ENCODE measurements at places on chromosomes 5 and 9.

DNA sequence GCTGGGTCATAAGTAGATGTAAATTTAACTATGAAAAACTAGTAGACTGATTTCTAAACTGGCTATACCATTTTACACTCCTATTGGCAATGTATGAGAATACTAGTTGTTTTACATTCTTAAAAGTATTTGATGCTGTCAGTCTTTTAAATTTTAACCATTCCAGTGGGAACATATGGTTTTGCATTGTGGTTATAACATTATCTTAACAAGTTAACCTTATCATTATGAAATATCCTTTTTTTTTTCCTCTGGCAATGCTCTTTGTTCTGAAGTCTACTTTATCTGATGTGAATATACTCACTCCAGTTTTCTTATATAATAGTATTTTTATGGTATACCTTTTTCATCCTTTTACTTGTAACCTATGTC is 548.9 kb upstream of the CLINT1 start:
- no peaks in the 10 kb centered on the region for H3K27me3 ChIP-seq
- no peaks in the 10 kb centered on the region for H3K36me3 ChIP-seq
- peaks cover 14% of the 10 kb centered on the region for H3K4me1 ChIP-seq
- DNase-seq, result no peak
- H3K27ac ChIP-seq, result no peak overlapping the region

DNA sequence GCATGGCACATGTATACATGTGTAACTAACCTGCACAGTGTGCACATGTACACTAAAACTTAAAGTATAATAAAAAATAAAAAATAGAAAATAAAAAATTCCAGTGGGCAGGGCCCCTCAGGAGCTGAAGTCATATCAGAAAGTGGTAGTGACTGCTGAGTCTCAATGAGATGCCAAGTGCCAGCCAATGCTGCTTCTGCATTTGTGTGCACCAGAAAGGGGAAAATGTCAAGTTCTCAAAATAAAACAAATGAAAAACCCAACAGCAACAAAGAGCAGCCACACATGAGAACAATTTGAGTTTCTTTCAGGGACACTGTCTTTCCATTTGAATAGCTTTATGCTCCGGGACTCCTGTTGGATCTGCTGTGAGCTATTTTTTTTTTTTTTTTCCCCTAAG is 117.2 kb upstream of the CCDC112 start:
- no peaks in the 10 kb centered on the region for H3K27me3 ChIP-seq
- DNase-seq, result no peak
- H3K4me3 ChIP-seq, result no peak overlapping the region

DNA sequence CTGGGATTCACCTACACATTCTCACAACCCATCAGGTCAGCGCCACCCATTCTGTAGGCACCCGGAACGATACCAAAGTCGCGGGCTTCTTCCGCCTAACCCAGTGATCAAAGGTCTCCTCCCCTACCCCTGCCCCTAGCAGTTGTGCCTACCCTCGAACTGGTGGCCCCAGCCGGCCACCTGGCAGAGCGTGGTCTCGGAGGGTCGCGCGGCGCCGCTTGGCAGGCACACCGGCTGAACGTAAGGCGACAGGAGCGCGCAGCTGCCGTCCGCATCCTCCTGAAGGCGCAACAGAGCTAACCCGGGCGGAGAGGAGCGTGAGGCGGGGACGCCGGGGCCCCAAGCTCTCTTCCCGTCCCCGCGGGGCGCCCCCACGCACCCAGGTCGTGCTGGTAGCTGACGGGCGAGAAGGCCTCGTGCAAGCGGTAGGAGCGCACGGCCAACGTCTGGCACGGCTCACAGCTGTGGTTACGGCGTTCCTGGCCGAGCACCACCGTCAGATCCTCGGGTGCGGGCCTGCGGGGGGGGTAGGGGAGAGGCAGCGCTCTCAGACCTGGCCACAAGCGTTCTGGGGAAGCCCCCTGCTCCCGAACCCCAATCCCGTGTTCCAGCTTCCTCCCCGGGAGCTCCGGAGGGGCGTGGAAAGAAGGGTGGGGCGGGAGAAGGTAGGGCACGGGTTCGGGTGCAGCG is 2.8 kb upstream of the PFN3 start:
- DNase-seq, result no peak
- H3K4me1 ChIP-seq, result peaks cover 19% of the 10 kb centered on the region
- peaks cover 54% of the 10 kb centered on the region for H3K27me3 ChIP-seq

DNA sequence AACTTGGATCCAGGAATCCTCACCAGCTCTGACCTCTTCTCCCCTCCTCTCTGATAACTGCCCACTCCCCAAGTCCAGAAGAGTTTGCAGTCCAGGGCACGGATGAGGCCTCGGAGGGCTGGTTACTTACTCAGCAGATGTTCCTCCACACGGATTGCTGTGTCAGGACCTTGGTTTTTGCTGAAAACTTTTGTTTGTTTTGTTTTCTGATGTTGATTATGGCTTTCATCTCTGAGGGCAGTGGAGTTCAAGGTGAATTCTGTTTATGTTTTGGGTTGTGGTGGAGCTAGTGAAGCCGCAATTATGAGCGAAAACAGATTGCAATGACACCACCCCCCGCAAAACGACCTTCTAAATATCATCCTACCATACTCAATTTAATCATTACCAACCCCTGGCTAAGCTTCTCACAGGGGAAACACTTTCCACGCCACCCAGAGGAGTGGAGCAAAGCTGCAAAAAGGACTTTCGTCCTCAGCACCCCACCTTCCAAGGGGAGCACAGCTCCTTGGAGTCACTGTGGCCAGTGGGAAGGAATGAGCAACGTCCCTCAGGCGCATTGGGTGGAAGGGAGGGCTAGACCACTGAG is 92.7 kb upstream of the SAP30L start:
- no peak overlapping the region for H3K27ac ChIP-seq
- H3K4me3 ChIP-seq, result no peak overlapping the region
- H3K36me3 ChIP-seq, result no peaks in the 10 kb centered on the region

GRCh38 chr5:120805131-120805530 is 341.0 kb downstream of the PRR16 start:
- no peaks in the 10 kb centered on the region for H3K36me3 ChIP-seq
- 0 out of 2 replicates have a peak, but pooled peaks cover 4% of the 10 kb centered on the region for H3K4me1 ChIP-seq
- no peaks in the 10 kb centered on the region for H3K27me3 ChIP-seq
- H3K27ac ChIP-seq, result no peak overlapping the region
